ENCODE measurements at places on chromosomes 2 and 18.

DNA sequence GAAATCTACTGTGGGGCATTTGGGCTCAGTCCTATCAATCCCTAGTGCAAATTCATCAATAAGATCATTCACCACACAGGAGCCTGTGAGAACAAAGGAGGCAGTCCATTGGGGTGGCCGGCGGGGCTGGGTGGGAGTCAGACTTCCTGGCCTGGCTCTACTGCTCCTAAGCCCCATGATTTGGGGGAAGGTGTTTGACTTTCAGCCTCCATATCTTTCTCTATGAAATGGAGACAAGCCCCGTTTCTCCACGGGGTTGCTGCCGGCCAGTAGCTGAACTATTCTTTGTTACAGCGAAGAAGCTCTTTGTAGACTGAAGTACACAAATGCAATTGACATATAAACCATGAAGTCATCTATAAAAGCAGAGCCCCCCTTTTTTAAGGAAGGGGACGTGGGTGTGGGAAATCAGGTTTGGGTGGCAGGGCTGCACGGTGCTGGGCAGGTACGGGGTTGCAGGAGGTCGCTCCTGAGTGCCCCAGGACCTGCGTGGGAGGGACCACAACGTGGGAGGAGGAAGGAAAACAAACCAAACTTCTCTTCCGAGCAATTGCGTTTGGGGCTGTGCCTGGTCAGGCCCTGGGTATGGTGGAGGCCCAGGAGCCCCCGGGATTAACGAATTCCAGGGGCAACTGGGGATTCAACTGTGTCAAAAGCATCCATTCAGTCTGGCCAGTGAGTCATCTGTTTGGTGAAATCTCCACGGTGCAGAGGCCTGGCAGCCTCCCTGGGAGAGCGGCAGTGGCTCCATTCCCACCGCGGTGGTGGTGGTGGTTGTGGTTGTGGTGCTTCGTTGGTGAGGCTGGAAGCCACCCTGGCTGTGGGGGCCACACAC, 18.2 kb downstream of the FBLN7 start:
- DNase-seq: no peak

- DNase-seq: no peak
These were observed 251.9 kb downstream of the FBXO15 start for GRCh38 chr18:73895701-73896100.

DNA sequence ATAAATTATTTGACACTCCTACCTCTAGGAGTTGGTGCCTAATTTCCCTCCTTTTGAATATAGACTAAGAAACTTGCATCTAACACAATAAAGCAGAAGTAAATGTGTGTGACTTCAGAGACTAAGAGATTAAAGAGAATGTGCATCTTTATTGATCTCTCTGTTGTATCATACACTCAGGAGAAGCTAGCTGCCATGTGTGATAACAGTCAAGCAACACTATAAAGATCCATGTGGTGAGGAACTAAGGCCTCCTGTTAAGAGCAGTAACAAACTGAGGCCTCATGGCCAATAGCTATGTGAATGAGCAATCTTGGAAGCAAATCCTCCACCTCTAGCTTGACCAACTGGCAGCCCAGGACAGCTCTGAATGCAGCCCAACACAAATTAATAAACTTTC, 3.4 kb downstream of the FANCL start:
- DNase-seq: no peak

- no peak for DNase-seq
These were observed 165.3 kb downstream of the THADA start for GRCh38 chr2:43430489-43430888.

- DNase-seq: no peak
These were observed 3.7 kb upstream of the NRP2 start for GRCh38 chr2:205678541-205679142.

DNA sequence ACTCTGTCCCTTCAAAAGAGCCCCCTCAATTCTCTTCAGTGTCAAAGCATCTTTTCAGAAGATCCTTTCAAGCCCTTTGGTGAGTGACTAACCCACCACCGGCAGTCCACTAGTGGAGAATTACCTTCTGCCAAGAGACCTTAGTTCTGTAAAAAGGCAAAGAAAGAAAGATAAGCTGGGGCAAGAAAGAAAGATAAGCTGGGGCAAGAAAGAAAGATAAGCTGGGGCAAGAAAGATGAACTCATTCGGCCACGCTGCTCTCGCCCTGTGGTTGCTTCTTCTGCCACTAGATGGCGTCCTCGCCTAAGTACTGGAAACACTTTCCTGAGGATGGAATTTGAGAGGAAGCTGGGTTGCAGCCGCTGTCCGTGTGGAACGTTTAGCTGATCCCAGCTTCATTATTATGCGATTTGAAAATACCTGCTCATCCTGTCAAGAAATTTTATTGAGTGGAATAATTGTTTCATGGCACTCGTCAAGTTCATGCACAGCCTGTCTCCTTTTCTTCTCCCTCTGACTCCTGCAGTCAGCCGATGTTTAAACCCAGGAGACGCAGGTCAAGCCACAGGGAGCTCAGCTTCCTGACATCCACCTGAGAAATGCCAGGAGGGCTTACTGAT, 17.3 kb upstream of the ANXA4 start:
- DNase-seq: peak; percentile 52

- no peak for DNase-seq
These were observed 120.9 kb downstream of the CNTNAP5 start for GRCh38 chr2:124145982-124146381.

DNA sequence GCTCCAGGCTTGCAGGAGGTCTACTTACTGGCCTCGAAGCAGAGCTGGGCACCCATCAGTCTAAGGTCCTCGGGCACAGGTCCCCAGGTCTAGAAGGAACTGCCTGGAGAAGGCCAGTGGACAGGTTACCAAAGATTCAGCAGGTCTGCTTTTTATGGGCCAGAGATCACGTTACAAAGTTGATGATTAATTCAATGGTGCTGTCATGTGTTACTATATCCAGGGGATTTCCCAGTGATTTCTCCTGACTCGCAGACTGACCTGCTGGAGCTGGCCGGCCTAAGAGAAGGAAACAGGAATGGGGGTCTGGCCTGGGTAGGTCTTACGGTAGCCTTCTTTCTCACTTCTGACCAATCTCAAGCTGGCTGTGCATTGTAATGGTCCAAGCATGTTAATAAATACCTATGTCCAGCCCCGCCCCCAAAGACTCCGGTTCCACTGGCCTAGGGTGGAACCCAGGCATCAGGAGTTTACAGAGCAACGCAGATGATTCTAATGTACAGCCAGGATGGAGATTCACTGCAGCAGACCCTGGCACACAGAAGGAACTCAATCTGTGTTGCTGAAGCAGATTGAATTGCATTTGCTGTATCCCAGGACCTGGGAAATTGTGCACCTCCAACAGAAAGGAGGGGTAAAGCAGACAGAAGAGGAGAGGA, at the start of gene NEURL3:
TSS of gene NEURL3 (minus strand) at position 127 of the 659 bp plus-strand sequence. CDS start at position 56, 71 bp downstream.
- DNase-seq: peak; percentile 91

DNA sequence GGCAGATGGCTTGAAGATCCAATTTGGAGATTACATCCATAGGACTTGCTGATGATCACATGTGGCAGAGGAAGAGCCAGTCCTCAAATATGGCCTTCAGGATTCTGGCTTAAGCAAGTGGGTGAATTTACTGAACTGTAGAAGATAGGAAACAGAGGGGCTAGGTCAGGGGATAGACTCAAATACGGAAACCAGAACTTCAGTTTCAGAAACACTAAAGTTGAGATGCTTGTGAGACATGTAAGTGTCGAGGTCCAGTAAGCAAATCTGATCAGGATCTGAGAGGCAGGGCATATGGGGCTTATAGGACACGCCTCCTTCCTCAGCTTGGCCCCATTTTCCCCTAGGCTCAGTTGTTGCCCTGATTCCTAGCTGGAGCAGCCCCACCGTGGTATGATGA, 107.7 kb downstream of the LBH start:
- DNase-seq: no peak

GRCh38 chr2:88765154-88765888, 73.8 kb downstream of the RPIA start:
- peak; percentile 35 for DNase-seq

DNA sequence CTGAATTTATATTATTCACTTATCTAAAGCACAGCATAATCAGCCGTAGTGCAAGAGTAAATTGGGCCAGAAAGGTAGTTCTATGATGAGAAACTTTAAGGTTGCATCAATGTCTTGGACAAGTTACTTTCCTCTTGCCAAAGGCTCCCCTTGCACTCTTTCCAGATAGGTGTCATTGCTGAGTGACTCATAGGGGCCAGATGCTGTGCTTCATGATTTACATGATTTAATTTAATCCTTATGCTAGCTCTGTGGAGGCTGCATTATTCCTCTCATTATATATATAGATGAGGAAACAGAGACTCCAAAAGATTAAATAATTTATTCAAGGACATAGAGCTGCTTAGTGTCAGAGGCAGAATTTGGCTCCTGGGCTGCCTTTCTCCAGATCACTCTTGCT, 5.0 kb downstream of the CFAP221 start:
- peak; percentile 58 for DNase-seq

DNA sequence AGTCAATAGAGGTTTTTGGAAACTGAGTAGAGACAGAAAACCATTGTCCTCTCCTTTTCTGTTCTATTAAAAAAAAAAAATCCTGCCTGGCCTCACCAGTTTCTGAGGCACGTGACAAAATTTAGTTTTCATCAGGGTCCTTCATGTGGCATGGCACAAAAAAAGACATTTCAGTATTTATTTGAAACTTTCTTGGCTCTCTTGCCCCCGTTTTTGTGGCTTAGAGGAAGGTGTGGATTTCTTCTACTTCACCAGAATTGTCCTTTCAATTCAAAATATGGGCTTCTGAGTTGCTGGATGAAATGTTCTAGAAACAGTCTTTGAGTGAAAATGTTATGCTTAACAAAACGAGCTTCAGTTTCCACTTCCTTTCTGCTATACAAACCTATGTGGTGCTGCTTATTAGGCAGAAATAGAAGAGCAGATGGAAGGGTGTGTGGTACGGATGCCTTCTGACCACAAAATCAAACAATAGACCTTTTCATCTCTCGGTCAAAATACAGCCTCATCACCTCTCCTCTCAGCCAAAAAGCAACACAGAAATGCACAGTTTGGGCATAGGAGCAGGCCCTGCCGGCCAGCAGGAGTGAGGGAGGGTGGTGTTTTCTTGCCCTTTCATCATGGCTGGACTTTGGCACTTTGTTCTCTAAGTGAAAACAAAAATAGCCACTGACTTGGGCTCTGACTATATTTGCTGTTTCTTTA, 89.2 kb downstream of the SH3RF3 start:
- DNase-seq: no peak

- no peak for DNase-seq
These were observed 101.8 kb upstream of the NPAS2 start for GRCh38 chr2:100718065-100718629.

DNA sequence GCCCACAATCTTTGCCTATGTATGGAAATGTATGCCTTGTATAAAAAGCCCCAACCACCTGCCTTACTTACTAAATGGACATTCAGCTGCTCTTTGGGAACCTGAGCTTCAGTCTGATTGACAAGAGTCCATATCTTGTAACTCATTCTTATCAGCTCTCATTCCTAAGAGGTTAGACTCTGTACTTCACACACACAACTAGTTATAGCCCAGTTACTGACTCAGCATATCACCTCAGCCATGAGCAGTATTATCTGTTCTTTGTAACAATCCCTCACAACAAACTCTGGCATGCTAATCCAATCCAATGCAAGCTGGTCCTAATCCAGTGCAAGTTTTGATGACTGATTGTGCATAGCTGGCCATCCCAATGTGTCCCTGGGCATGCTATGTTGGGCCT, 250.6 kb downstream of the RIT2 start:
- no peak for DNase-seq

GRCh38 chr2:113282747-113283533, 4.2 kb upstream of the PAX8 start:
- DNase-seq: peak; percentile 46

DNA sequence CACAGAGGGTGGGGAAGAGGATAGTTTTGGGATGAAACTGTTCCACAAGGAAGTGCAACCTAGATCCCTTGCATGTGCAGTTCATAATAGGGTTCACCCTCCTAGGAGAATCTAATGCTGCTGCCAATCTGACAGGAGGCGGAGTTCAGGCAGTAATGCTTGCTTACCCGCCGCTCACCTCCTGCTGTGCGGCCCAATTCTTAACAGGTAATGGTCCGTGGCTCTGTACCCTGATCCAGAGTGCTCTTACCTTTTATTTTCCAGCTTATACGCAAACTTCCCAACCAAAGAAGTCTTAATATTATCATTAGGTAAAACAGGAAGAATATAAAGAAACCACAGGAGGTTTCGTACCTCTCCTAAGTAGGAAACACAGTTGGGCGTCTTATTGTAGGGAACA, 82.7 kb upstream of the CD302 start:
- DNase-seq: no peak

GRCh38 chr2:68177541-68177940, 19.9 kb downstream of the PNO1 start:
- no peak for DNase-seq

DNA sequence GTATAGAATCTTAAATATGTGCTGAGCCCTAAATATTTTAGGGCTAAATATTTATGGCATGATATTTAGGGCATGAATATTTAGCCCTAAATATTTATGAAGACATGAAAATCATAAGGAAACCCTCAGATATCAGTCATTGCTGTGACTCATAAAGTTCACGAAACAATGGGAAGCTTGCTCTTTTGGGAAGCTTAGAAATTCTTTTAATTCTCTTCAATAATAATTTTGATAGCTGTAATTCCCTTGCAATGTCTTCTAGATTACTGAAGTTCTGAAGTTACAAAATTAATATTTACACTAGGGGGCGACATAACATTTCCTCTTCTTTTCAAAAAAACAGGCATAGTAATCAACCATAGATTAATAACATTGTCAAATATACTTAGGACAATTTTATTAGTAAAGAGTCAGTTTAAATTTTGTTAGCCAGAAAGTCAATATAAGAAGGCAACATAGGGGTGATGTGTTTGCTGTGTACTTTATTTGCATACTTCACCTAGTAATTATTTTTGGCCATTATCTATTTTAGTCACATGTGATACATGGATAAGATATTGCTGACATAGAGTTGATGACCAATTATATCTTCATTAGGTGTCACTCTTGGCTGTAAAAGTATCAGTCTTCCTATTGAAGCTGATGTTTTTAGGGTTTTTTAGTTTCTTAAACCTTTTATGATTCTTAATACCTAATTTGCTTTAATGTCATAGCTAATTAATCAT, 13.2 kb downstream of the ZNF804A start:
- DNase-seq: peak; percentile 88

- DNase-seq: no peak
These were observed 99.0 kb downstream of the PRKCE start for GRCh38 chr2:45750484-45750883.

DNA sequence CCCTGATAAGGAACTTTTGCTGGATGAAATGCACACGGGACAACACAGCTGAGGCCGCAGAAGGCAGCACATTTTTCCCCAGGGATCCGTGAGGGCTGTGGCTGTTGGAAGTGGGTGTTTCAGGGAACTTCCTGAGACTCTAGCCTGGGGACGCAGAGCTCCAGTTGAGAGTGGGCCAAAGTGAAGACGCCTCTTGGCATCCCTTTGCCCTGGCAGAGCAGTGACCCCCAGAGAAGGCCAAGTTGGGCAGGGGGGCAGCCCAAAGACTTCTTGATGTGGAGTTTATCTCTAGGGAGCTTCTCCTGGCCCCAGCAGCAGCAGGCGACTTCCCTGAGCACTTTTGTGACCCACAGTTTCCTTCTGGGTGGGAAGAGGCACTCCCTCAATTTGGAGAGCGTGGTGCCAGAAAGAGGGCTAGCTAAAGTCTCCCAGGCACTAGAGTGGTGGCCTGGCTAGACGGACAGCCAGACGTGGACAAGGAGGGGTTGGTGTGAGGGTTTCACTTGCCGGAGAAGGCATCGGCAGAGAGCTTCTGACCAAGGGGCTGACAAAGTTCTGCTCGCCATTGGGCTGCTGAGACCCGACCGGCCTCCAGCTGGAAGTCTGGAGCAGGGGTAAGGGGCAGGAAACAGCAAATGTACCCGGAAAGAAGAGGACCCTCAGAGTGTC, 108.8 kb downstream of the ACKR3 start:
- DNase-seq: no peak
